ENCODE measurements at places on chromosomes 12 and 14.

GRCh38 chr12:44118946-44119345 is 283.1 kb downstream of the TMEM117 start:
- no peak for DNase-seq

GRCh38 chr14:58607131-58607951 is 30.4 kb upstream of the DACT1 start:
- no peak for DNase-seq

DNA sequence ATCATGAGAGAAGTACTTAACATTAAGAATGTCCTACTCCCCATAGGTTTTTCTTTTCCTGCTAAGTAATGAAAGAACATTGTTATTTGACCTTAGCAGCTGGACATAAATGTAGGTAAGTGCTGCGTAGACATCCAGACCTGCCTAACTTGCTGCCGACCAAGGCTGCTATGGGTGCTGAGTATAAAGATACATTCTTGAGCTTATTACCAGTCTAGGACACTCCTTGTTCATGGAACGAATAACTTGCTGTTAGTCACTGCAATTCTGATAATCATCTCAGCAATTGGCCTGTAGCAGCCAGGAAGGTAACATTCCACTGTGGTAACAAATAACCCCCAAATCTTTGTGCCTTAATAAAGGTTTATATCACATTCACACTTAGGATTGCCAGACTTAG is 478.1 kb downstream of the VRK1 start:
- DNase-seq = no peak

- no peak for DNase-seq
Observed at GRCh38 chr12:69102856-69103255, 136.5 kb upstream of the CPSF6 start.

- no peak for DNase-seq
Observed at GRCh38 chr14:51443195-51444018, 203.4 kb downstream of the TMX1 start.

- no peak for DNase-seq
Observed at GRCh38 chr14:52112336-52113018, 43.6 kb upstream of the NID2 start.

DNA sequence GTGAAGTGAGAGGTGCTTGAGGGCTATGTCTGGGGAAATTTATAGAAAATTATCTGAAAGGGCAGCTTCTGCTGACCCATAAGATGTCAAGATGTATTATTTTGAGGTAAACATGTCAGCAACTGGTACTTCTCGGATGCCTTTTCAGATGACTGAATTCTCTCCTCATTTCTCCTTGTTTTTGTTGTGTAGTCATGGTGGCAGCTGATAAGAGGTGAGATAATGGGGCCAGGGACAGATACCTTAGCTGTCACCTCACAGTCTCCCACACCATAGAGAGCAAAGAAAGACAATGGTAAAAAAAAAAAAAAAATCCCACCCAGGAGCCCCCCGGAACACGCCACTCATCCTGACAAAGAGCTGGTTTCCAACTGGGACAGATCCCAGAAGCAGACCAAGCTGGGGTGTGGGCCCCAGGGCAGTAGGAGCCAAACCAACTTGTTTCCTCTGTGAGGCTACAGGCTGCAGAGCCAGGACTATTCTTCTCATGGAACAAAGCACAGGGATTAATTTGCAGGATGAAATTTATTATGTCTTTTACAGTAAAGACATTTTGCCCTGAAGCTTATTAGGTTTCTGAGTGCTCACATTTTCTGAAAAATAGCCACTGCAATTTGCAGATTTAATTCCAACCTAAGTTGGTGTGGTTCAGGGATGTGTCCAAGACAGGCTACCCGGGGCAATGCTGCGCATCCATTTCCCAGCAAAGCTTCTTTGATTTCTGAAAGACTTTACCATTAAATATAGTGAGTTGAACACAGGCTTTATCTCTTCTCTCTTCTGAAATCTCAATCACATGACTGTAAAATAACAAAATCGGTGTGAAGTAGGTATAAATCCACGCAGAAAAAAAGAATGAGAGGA is 52.2 kb downstream of the NDUFA12 start:
- no peak for DNase-seq

All from caudate nucleus (tissue), 63 donors.